ENCODE measurements at places on chromosomes 11 and 22.

GRCh38 chr22:31538815-31539214 lies 42.5 kb downstream of the SFI1 start:
- no peak for DNase-seq

DNA sequence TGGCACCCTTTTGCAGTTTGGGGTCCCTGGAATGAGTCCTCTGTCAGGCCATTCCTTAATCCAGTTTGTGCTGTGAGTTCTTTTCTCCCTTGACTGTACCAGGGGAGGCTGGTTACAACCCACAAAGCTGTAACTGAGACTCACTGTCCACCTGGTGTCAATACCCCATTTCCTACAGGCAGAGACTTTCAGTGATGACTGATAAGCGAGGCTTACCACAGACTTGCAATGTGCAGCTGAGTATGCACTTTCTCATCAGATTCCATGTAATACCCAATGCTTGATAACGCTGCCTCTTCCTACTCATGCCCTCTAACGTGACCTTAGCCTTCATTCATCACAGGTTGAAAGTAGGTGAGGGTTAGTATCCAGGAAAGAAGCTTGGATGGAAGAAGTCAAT lies 120.1 kb downstream of the INSC start:
- no peak for DNase-seq

- no peak for DNase-seq
Measured at GRCh38 chr11:67354075-67355022, 1.0 kb upstream of the POLD4 start.

GRCh38 chr22:41021613-41022454 lies 70.6 kb upstream of the EP300 start:
- peak; percentile 26 for DNase-seq
